ENCODE measurements at places on chromosomes 1 and 21. TPM values are rescaled to one million over a fixed set of nuclear protein-coding genes. Genes with fewer than 3 reads are reported as not detected.

The NBPF4 gene
- polyA plus RNA-seq: not detected

GRCh38 chr21:15135867-15136629 lies 71.2 kb upstream of the NRIP1 start:
- DNase-seq: no peak
- no peak overlapping the region for H3K27ac ChIP-seq
- no peak overlapping the region for H3K4me3 ChIP-seq
- peaks cover 20% of the 10 kb centered on the region for H3K4me1 ChIP-seq

DNA sequence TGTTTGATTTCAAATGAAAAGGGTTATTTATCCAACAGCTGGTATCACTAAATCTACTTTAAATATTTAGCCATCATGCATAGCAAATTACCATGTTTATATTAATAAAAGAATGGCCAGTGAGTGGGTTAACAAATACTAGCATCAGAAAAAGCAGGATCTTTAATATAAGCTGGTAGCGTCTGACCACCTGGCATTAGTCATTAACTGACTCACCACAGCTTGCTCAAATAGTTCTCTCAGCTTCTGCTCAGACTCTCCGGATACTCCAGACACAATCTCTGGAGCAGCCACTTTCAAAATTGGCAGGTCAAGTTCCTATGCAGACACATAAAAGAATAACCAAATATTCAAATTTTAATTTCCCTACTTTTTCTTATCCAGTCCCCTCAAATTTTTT lies 29.6 kb downstream of the NVL start:
- no peak overlapping the region for H3K27ac ChIP-seq
- no peaks in the 10 kb centered on the region for H3K27me3 ChIP-seq
- no peak overlapping the region for H3K4me3 ChIP-seq
- H3K4me1 ChIP-seq: no peaks in the 10 kb centered on the region

The TCHH gene
- not detected for polyA plus RNA-seq
